ENCODE measurements at places on chromosomes 16 and 17.

DNA sequence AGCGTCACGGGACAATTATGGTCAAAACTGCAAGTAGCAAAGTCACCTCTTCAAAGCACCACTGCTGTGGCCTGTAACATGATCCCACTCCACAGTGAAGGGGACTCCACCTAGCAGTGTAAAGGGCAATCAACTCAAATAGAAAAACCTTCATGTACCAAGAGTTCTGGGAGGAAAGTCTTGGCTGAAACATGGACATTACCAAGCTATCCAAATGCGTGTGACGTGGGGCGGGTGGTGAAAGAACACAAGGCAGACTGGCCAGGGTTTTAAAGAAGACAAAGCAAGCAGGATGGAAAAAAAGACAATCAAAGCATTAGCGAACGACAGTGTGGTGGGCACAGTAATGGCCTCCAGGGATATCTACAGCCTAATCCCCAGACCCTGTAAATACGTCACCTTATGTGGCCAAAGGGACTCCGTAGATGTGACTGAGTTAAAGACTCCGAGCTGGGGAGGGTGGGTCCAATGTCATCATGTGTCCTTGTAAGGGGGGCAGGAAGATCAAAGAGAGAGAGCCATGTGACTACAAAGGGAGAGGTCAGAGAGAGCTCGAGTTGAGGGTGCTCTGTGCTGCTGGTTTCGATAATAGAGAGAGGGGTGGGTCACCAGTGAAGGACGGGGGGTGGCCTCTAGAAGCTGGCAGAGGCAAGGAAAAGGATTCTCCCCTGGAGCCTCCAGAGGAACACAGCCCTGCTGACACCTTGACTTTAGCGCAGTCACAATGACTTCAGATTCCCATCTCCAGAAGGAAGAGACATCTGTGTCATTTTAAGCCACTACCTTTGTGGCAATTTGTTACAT, 6.0 kb downstream of the HSDL1 start:
- DNase-seq = no peak

- no peak for DNase-seq
Measured at GRCh38 chr17:11986179-11986941, 10.9 kb downstream of the ZNF18 start.

DNA sequence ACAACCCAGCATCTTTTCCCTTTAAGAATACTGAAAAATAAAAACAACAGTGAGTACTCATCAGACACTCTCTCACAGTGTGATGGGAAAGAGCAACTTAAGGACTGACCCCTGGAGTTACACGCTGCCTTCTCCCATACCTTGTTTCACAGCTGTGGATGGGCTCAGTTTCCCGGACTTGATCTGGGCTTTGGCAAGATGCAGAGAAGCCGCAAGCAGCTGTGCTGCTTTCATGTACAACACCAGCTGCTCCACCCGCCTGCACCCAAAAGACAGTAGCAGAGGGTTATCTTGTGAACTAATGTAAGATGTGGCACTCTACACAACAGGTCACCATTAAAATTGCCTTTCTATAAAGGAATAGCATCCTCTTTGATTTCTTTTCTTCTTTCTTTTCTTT, 32.7 kb upstream of the ALDH3A1 start:
- no peak for DNase-seq

- DNase-seq = no peak
Measured at GRCh38 chr17:4728124-4728523, 3.1 kb upstream of the MED11 start.

DNA sequence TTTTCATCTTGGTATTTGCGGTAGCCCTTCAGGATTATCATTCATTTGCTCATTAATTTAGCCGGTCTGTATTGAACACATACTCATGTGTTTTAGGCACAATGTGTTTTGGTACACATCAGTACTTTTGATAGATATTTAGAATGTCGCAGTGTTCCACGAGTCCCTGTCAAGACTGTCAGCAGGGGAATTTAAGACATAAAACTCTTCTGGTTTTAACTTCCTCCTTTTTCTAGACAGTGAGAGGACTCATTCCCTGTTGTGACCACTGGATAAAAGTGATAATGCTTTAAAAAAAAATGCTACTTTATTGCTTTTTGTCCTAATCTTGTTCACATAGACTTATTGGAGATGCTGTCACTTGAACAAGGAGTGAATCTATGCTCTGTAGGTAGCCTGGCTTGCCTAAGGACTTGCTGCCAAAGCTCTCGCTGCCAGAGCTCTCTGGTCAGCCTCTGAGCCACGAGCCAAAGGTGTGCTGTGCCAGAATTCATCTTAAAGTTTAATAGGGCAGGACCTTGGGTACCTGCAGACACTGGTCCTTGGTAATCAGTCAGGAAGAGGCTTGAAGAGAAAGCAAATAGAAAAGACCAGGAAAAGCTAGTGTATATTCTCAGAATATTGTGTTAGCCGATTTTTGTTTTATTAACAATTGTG, 5.4 kb downstream of the DCAF7 start:
- no peak for DNase-seq

GRCh38 chr17:14779241-14779640, 478.4 kb downstream of the HS3ST3B1 start:
- no peak for DNase-seq

DNA sequence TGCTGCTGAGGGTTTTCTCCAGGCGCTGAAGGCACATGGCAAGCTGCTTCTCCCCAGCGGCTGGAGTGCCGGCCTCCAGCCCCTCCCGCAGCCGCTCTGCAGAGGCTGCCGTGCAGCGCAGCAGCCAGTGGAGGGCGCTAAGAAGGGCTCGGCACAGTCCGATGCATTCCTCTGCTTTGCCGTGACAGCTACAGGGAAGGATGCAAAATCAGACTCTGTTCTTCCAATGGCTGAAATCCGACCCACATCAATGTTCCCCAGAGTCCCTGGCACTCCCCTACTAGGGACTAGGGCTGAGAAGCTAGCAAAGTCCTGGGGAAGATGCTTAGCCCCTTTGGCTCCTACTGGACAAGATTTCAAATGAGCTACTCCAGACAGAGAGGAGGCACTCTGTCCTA, 19.0 kb downstream of the MED24 start:
- DNase-seq = no peak

- DNase-seq = no peak
Measured at GRCh38 chr16:88957887-88958577, 19.0 kb downstream of the CBFA2T3 start.

DNA sequence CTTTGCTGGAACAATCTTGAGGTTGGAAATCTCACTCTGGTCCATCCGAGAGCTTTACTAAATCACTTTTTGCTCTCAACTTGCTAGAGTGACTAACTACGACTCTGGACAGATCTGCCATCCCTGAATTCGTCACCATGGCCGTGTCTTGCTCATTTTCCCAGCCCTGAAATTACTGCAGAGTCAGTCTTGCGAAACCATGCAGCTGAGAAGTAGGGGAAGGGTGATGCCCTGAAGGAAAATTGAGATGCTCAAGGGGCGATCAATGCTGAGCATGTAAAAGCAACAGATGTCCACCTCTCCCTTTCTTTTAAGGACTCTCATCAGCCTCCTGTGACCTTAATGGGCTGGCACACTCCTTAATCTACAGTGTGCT, 18.8 kb downstream of the PCTP start:
- peak; percentile 69 for DNase-seq

DNA sequence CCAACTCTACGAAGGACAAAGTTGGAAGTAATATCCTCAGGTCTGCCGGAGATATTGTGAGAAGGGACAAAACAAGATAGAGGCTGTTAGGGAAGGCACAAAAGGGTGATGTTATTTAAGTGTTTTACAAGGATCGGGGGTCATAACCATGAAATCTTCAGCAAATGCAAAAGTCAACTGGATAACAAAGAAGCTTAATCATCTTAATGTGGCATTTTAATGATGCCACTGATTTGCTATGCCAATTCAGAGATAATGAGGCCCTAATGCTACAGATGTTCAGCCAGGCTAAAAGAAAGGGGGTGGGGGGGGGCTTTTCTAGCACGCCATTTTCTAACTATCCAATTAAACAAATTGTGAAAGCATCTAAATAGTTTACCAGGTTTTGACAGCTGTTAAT, 63.1 kb downstream of the IKZF3 start:
- no peak for DNase-seq

DNA sequence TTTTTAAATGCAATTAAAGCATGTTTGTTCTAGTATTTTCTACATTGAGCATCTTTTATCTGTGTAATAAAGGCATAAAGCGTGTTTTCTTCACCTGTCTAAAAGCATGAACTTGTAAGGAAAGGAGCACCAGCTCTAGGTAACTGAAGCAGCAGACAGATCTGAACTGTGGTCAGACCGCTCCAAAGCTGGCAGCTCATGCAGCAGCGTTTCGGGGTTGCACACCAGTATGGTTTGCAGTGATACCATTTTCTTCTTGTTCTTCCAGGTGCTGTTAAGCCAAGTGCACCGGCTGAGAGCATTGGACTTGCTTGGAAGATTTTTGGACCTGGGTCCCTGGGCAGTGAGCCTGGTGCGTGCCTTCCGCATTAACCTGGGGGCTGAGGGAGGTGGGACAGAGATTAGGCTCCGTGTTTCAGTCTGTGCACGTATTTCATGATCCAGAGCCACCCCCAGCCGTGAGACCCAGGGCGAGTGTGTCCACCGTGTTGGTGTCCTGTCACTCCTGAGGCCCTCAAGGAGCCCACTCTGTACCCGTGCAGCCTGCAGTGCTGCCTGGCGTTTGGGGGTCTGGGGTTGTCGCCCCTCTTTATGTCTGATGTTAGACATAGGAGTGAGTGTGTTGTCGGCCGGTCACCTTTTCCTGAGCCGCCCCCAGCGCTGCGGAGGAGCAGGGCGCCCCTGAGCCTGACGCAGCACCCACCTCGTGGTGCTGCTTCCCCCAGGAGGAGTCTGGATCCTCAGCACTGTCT, 136.3 kb upstream of the CHMP6 start:
- no peak for DNase-seq

- DNase-seq = no peak
Measured at GRCh38 chr17:69717214-69717613, 302.7 kb downstream of the MAP2K6 start.

DNA sequence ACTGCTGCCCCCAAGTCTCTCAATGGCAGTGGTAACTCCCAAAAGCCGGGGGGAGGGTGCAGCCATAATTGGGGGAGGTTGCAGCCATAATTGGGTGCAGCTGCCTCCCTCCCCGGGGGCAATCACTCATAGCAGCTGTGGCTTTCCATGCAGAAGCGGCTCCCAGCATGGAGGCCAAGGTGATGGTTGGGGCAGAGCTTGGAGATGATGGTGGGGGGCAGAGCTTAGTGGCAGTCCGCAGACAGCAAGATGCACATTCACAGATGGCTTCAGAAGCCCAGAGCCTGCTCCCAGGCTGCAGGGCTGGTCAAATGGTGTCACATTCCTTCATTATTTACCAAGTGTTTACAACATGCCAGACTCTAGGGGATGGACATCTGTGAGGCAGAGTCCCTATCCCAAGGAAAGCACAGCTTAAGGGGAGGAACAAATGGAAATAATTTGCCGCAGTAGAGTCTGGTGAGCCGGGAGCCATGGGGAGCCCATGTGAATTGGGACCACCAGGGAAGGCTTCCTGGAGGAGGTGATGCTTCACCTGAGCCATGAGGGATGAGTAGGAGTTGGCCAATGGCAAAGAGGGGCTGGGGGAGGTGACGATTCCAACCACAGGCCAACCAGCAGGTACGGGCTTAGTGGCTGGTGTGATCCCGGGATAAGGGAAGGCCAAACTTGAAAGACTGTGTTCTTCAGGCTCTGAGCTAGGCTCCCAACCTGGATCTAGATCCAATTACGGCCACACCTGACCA, 8.1 kb downstream of the DOC2B start:
- DNase-seq = no peak

- no peak for DNase-seq
Measured at GRCh38 chr16:78800523-78800922, 701.1 kb downstream of the WWOX start.

DNA sequence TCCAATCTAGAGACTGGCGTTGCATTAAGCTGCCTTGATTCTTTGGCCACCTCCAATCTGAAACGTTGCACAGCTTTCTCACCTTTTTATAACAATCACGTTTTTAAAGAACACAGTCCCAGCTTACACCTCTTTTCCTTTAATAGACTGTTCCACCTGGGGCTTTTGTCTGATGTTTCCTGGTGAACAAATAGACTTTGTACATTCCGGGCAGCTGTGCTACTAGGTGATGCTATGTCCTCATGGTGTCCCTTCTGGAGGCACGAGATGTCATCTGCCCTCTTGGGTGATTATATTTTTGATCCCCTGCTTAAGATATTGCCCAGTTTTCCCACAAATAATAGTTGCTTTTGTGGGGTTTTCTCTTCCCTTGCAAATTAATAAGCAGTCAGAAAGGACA, 225.5 kb downstream of the SOX9 start:
- no peak for DNase-seq

DNA sequence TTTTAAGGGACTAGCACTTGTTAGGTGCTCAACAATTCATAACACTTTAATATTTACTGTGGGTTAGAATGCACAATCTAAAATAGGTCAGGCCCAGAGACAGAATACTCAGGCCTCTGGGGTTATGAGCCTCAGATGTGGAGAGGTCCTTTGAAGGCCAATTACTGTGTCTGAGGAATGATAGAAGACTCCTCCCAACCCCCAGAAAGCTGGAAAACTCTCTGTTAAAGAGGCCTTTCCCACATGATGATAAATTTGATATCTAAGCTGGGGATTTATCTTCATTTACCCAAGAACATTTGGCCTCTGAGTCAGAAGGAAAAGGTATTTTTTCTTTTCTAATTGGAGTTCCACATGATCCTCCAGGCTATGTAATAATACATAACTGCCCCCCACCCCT, 41.1 kb upstream of the MMD start:
- DNase-seq = no peak

GRCh38 chr17:65885541-65886312, 306.2 kb downstream of the CEP112 start:
- DNase-seq = no peak

- DNase-seq = no peak
Measured at GRCh38 chr16:79982361-79982760, 381.8 kb upstream of the MAF start.

- no peak for DNase-seq
Measured at GRCh38 chr16:75204410-75204758, 2.6 kb downstream of the CTRB2 start.

DNA sequence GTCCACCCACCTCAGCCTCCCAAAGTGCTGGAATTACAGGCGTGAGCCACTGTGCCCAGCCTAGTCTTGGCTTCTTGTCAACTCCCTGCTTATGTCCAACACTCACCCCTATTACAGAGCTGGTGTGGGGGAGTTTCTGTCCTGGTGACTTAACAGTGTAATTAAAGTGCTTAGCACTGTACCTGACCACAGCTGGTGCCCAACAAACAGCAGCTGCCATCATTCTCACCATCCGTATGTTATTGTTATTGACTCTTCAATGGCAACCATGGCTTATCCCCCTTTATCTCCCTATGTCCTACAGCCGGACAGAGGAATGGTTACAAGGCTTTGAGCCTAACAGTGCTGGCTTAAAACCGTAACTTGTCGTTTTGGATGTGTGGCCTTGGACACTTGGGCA, 17.0 kb upstream of the BRCA1 start:
- no peak for DNase-seq
